Dorsolateral prefrontal cortex (tissue), 122 donors: ENCODE measurements at places on chromosomes 1 and 21.

DNA sequence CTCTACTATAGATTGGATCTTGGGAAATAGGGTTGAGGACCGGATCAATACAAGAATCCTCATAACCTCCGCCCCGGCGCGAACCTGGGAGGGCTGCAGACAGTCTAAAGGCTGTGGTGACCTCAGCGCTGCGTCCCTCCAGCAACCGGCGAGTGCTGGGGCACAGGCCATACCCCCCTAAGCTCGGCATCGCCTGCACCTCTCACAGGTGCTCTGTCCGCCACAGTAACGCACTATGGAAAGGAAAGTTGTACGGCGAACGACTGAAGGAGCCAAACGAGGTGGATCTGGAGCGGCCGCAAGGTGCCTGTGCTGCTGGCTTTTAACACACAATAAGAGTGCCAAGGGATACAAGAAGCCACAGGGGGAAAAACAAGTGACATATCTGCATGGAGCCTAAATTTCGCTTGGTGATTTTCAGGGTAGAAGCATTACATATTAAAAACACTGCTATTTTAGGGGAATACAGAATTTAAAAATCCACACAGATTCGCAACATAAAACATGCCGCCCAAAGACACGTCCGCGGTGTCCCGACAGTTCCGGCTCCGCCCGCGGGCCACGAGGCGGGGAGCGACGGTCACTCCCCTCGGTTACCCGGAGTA is 1.4 kb upstream of the RBM15 start:
- DNase-seq, result peak; percentile 56

GRCh38 chr1:31354283-31354682 is 18.6 kb downstream of the FABP3 start:
- DNase-seq, result no peak

DNA sequence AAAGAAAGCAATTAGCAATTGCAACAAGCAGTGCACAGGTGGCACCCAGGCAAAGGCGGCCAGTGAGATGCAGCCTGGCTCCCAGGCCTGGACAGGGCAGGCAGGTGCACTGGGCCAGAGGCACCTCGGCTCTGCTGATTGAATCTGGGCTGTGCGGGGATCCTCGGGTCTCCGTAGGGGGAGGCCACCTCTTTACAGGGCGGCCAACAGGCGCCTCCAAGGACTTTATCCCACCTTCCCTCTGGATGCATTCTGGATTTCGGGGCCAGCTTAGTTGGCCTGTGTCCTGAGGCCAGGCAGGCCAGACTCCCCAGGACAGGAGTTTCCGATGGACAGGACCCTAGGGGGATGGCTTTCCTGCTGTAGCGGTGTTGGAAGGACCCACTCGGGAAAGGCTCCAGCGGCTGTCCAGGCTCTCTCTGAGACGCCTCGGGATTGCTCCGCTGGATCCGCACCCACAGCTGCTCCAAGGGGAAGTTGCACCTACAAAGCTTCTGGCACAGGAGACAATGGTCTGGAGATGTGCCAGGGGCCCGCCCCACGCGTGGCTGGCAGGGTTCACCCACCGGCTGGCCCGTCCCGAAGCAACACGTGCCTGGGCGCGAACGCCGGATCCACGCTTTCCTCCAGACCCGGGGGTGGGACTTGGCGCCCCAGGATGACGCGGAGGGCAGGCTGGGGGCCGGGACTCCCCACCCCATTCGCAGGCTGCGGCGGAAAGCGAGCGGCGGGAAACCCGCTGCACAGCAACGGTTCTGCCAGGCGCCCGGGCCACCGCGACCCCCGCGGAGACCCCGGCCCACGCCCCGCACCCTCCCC is 810 bp downstream of the SLC19A1 start:
- DNase-seq, result peak; percentile 74

DNA sequence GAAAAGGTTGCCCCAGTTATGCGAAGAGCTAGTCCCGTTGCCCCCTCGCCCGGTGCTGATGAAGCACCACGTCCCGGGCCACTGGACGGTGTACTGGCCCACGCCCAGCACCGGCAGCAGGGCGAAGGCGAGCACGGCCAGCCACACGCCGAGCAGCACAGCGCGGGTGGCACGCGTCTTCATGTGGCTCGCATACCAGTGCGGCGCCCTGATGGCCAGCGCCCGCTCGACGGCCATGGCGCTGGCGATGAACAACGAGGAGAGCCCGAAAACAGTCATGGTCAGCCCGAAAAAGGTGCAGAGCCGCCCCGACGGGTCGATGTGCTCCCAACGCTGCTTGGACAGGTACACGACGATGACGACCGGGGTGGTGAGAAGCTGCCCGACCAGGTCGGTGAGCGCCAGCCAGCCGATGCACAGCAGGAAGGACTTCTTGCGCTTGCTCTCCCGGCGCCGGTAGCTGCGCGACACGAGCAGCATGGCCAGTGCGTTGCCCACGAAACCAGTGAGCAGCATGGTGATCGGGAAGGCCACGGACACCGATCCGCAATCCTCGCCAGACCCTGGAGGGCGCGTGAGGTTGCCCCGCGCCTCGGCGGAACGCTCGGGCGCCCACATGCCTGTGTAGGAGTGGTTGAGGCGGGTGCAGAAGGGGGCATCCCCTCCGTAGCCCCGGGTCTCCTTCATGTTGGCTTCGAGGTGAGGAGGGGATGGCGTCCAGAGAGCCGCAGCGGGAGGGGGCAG is 553 bp downstream of the PTGER3 start:
- peak; percentile 40 for DNase-seq

DNA sequence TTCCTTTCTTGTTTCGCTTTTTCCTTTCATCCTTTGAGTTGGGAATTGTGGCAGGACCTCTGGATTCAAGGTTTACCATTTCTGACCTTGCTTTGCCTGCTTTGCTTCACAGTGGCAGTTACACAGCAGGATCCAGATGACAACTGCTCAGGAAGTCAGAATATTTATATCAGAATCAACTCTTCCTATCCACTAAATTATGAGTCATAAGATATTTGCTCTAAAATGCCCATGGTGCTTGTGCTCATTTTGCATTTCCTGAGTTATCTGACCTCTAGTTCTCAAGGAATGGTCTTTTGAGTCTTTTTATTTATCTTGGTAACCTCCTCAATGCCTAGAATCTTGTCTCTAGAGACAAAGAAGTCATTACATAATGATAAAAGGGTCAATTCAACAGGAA is 290.8 kb downstream of the LRRC7 start:
- no peak for DNase-seq

- peak; percentile 56 for DNase-seq
Observed at GRCh38 chr1:6475381-6476133, 9.6 kb upstream of the TNFRSF25 start.

DNA sequence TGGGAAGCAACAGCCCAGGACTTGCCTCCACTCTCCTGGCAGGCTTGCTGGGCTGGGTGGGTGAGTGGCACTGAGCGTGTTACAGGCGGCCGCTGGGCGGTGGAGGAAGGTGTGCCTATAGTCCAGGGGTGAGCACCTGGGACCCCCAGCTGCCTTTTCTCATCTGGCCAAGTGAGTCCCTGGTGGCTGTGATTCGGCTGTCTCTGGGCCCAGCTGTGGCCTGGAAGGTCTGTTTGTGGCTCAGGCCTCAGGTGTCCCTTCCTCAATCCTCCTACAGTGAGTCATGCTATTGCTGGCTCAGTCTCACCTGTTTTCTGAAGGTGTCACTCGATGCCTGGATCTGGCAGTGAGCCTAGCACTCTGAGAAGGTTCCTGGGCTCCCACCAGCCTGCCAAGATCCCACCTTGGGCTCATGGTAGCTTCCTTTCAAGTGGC is 564.2 kb downstream of the PTPRU start:
- DNase-seq, result no peak

DNA sequence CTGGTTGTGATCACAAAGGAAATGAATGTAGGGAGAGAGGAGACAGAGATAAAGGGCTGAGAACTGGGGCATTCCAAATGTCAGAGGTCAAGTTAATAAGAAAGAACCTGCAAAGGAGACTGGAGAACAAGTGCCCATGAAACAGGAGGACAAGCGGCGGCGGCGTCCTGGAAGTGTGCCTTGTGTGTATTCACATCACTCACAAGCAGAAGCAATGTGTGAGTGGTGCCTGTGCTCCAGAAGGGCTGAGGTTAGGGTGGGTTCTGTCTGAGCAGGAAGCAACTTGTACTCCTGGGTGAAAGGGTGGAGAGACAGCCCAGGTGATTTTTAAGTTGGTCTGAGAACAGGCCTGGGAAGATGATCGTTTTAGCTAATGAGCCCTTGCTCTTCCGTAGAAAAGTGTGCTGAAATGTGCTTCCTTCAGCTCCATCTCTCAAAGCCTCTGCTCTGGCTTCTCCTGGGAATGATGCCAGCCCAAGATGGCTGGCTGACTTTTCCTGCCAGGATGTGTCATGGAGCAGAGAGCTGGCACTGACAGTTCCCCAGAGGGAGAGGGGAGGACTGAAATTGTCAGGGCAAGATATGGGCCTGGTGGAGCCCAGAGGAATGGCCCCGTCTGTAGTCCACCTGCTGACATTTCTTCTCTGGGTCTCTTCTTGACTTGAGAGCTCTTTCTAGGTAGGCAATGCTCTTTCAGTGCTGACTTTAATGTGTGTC is 25.1 kb upstream of the PLEKHA6 start:
- peak; percentile 69 for DNase-seq

- no peak for DNase-seq
Observed at GRCh38 chr1:157691285-157691920, 9.2 kb downstream of the FCRL3 start.

- DNase-seq, result no peak
Observed at GRCh38 chr1:81208441-81208840, 592.3 kb upstream of the ADGRL2 start.

- no peak for DNase-seq
Observed at GRCh38 chr1:210655511-210655910, 326.8 kb downstream of the HHAT start.

- DNase-seq, result no peak
Observed at GRCh38 chr1:167938080-167938636, 1.3 kb upstream of the MPC2 start.

GRCh38 chr1:22754106-22754768 is 43.6 kb downstream of the EPHB2 start:
- no peak for DNase-seq
